Activated B cell treated with CpG ODN at 0.5 μM for 24 hours (primary cell): ENCODE measurements at places on chromosomes 16 and 17. TPM values are rescaled to one million over a fixed set of nuclear protein-coding genes. Genes with fewer than 3 reads are reported as not detected.

The TP53TG3C gene
- total RNA-seq = not detected in 2 replicates

The ARHGDIG gene
- not detected in 2 replicates for total RNA-seq

The KCNH6 gene
- not detected in 2 replicates for total RNA-seq

The TBC1D3D gene
- total RNA-seq = 0.39 TPM in 1 of 2 replicates, not detected in the other

The FOXL1 gene
- total RNA-seq = not detected in 2 replicates

The RFWD3 gene
- 57.9 and 63.2 TPM in 2 replicates for total RNA-seq

The RPUSD1 gene
- total RNA-seq = 32.2 and 35.3 TPM in 2 replicates

The SLC12A3 gene
- 3.8 and 5.0 TPM in 2 replicates for total RNA-seq

The TMEM220 gene
- 1.6 and 2.4 TPM in 2 replicates for total RNA-seq

The MGRN1 gene
- total RNA-seq = 69.6 and 88.6 TPM in 2 replicates

The PRPF8 gene
- 401 and 442 TPM in 2 replicates for total RNA-seq

The VAC14 gene
- total RNA-seq = 47.8 and 53.4 TPM in 2 replicates

The TK1 gene
- total RNA-seq = 3.8 TPM in 2 replicates

The SOX8 gene
- total RNA-seq = 0.18 and 0.27 TPM in 2 replicates

The HNF1B gene
- total RNA-seq = 36.3 and 40.0 TPM in 2 replicates

The TBX2 gene
- not detected in 2 replicates for total RNA-seq

The EPX gene
- not detected in 2 replicates for total RNA-seq

The MPP3 gene
- not detected in 2 replicates for total RNA-seq

The TMEM238L gene
- total RNA-seq = not detected in 2 replicates

The KRTAP9-9 gene
- not detected in 2 replicates for total RNA-seq

The CCDC182 gene
- not detected in 2 replicates for total RNA-seq

The ABCC12 gene
- not detected in 2 replicates for total RNA-seq

The ENPP7 gene
- total RNA-seq = 1.4 and 1.5 TPM in 2 replicates

The ZNF652 gene
- total RNA-seq = 37.1 and 40.6 TPM in 2 replicates

The CCL7 gene
- not detected in 2 replicates for total RNA-seq

The MYH8 gene
- total RNA-seq = not detected in 2 replicates

The NPIPB6 gene
- total RNA-seq = 2.1 and 6.8 TPM in 2 replicates

The G6PC1 gene
- total RNA-seq = not detected in 2 replicates

The FZD2 gene
- 0.91 TPM in 2 replicates for total RNA-seq

The HOXB4 gene
- total RNA-seq = 0.88 and 1.4 TPM in 2 replicates

The RPL38 gene
- total RNA-seq = 1,330 and 1,676 TPM in 2 replicates

The PIRT gene
- total RNA-seq = not detected in 2 replicates

The HCRT gene
- not detected in 2 replicates for total RNA-seq

The FSCN2 gene
- 3.2 and 5.5 TPM in 2 replicates for total RNA-seq

The HOXB6 gene
- total RNA-seq = not detected in 2 replicates

The GSG1L2 gene
- not detected in 2 replicates for total RNA-seq

The EVI2A gene
- 46.6 and 52.5 TPM in 2 replicates for total RNA-seq

The PTX4 gene
- total RNA-seq = not detected in 2 replicates

The PSMB10 gene
- 202 and 232 TPM in 2 replicates for total RNA-seq

The GNG13 gene
- total RNA-seq = not detected in 2 replicates

The ZPBP2 gene
- total RNA-seq = 1.2 and 1.6 TPM in 2 replicates

The VMP1 gene
- 158 and 176 TPM in 2 replicates for total RNA-seq

The CES4A gene
- total RNA-seq = 7.1 and 10.2 TPM in 2 replicates

The CMTM2 gene
- total RNA-seq = not detected in 2 replicates

The GAS2L2 gene
- not detected in 2 replicates for total RNA-seq

The IRX6 gene
- total RNA-seq = 0.18 TPM in 1 of 2 replicates, not detected in the other

The KRTAP3-2 gene
- total RNA-seq = not detected in 2 replicates

The TMEM219 gene
- 50.3 and 50.8 TPM in 2 replicates for total RNA-seq

The DYNLL2 gene
- 19.5 and 19.6 TPM in 2 replicates for total RNA-seq

The CALCOCO2 gene
- 115 TPM in 2 replicates for total RNA-seq

The TMEM98 gene
- not detected in 2 replicates for total RNA-seq

The CCDC40 gene
- 0.46 and 0.55 TPM in 2 replicates for total RNA-seq

The CD300E gene
- 0.09 and 0.29 TPM in 2 replicates for total RNA-seq

The RAB26 gene
- 0.61 TPM in 1 of 2 replicates, not detected in the other for total RNA-seq

The DNAJA2 gene
- total RNA-seq = 54.4 and 57.1 TPM in 2 replicates

The PSME3 gene
- total RNA-seq = 136 and 141 TPM in 2 replicates

The HSD17B2 gene
- not detected in 2 replicates for total RNA-seq
